ENCODE measurements at places on chromosomes 3 and 15.

GRCh38 chr3:51860703-51861665 lies at the start of gene IQCF2:
Gene IQCF2 (plus strand): TSS chr3:51861615. CDS start chr3:51861667, 52 bp downstream.
- DNase-seq = no peak

- no peak for DNase-seq
Observed at GRCh38 chr3:97409612-97410011, 354.9 kb upstream of the ARL6 start.

GRCh38 chr15:25797511-25797935 lies 65.6 kb downstream of the ATP10A start:
- DNase-seq = no peak

GRCh38 chr3:183161552-183162336 lies 790 bp downstream of the LAMP3 start:
- no peak for DNase-seq

- no peak for DNase-seq
Observed at GRCh38 chr3:99559196-99559595, 79.2 kb upstream of the COL8A1 start.

GRCh38 chr3:141482245-141482922 lies 4.4 kb upstream of the RASA2 start:
- DNase-seq = no peak

DNA sequence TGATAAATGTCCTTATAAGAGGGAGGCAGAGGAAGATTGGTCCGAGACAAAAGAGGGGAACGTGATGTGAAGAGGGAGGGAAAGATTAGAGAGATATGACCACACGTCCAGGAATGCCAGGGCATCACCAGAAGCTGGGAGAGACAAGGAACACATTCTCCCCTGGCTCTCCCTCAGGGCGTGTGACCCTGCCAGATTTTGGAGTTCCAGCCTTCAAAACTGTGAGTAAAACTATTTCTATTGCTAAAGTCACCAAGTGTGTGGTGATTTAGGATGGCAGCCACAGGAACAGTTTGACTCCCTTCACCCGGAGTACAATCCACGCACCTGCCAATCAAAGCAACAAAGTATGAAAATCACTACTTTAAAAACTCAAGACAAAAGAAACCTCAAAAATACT lies 32.1 kb upstream of the TJP1 start:
- DNase-seq = no peak

DNA sequence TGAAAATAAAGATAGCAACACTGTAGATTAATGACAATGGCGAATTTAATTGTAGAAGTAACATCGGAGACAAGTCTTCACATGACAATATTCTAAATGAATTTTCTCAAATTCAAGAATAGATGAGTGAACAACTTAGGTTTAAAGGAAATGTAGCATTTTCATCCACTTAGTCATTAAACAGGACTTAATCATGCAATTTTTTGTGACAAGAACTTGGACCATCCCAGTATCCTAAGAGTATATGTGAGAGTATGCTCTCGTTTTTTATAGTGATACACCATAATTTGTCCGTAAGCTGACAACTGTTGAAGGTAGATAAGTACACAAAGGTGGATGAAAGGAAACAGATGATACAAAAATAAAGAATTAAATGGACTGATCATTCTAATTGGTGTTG lies 81.5 kb downstream of the DLG1 start:
- DNase-seq = no peak

DNA sequence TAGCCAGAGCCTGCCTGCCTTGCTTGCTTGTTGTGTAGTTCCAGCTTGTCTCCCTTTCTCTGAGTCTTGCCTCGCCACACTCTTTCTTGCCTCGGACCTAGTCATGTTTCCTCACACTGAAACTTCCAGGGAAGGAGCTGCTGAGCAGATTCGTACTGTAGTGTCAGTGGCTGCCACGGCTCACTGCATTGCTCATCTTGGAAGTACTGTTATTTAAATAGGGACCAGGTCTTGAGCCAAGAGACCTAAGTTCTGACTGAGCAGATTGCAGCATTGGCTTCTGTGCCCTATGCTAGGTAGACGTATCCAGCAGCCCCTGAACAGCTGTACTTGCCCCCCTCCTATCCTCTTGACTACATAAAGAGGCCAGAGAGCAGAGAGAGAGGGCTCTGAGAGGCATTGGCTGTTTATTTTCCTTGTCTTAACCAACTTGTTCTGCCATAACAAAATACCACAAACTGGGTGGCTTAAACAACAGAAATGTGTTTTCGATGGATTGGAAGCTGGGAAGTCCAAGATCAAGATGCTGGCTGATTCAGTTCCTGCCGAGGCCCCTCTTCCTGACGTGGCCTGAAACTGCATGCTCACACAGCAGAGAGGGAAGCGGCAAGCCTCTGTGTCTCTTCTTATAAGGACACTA lies 5.8 kb upstream of the RARRES1 start:
- no peak for DNase-seq

DNA sequence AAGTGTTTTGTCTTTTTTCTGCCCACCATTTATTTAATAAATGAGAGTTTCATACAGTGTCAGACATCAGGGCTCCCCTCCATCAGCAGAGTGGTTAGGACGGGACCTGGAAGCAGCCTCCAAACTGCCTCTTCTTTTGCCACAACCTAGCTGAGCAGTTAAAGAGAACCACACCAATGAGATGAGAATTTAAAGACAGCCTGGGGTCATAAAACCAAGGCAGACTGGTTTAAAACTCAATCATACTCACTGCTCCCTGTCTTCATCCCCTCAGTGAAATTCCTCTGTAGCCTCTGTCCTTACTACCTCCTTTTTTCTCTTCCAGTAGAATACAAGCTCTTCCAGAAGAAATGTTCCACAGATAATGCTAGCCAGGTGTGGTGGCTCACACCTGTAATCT lies 78.7 kb downstream of the WWTR1 start:
- DNase-seq = no peak

GRCh38 chr15:58932710-58933280 lies 684 bp downstream of the SLTM start:
- DNase-seq = no peak

DNA sequence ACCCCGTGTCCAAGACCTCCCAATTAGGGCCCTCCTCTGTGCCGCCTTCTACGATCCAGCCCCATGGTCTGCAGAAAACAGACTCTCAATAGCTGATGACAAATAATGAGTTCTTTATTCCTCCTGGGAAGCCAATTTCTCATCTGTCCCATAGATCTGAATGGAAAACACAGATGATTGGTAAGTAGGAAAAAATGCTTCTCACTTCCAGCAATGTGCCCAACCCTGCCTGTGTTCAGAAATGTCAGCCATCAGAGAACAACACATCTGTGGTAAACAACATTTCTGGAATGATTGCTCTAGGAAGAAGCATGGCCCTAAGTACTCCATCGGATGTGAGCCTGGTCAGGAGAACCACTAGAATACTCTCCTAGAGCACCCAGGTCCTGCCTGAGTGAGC lies 240.5 kb upstream of the HES1 start:
- DNase-seq = no peak

- DNase-seq = no peak
Observed at GRCh38 chr3:59143447-59143846, 93.6 kb upstream of the CFAP20DC start.

DNA sequence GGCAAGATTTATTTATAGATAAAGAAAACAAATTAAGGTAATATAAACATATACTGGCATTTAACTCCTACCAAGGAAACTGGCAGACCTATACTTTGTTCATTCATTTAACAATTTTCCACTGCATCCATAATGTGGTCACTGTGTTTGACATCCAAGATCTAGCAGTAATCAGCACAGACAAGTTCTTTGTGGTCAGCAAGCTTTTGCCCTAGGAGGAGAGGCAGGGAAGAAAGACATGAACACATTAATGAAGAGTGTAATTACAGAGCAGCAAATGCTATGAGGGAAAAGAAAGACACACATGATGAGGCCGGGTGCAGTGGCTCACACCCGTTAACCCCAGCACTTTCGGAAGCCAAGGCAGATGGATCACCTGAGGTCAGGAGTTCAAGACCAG lies 34.4 kb downstream of the SUCLG2 start:
- DNase-seq = no peak

DNA sequence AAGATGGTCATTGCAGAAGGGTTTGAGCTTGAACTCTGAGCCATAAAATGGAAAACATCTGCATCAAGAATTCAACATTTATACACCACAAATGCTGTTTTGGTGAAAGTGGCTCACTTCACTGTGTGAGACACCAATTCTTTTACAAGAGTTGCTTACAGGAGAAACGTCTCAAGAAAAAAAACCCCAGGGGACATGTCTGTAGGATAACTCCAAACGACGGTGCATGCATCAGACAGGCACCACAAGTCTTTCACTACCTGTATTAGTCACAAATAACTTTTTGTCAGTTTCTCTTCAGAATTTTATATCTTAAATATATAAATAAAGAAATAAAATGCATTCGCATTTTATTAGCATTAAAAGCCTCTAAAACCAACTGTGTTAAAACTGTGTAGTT lies 164.3 kb downstream of the EFHB start:
- DNase-seq = no peak

DNA sequence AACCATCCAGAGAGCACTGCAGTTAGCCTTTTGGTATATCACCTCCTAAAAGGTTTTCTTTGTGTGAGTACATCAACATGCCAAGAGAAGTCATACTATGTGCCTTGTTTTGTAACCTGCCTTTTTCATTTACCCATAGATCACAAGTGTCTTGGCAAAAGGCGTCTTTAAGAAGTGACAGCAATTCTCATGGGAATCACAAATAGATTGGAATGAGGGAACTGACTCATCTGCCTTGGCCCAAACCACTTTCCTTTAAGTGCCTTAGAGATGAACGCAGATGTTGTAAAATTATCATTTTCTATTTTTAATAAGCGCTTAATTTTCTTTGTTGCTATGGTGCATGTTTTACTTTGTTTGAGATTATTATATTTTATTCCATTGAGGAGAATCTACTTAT lies 20.7 kb upstream of the POMGNT2 start:
- DNase-seq = no peak

- no peak for DNase-seq
Observed at GRCh38 chr3:54772051-54772450, 155.8 kb downstream of the LRTM1 start.

DNA sequence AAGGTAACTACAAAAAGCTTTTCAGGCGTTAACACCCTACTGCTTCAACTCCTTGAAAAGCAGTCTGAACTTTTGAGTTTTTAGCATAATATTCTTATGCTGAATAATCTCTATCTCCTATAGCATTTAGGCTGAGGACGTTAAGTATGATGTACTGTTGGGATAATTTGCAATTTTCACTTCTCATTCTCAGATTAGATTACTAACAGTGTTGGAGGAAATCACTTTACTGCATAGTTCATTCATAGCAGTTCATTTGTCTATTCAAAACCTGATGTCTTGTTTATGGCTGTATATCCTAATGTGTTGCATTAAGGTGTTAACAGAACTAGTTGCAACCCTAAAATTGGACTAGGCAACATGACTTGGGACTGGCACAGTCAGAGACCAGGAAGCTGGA lies 983.1 kb downstream of the FHIT start:
- DNase-seq = no peak

DNA sequence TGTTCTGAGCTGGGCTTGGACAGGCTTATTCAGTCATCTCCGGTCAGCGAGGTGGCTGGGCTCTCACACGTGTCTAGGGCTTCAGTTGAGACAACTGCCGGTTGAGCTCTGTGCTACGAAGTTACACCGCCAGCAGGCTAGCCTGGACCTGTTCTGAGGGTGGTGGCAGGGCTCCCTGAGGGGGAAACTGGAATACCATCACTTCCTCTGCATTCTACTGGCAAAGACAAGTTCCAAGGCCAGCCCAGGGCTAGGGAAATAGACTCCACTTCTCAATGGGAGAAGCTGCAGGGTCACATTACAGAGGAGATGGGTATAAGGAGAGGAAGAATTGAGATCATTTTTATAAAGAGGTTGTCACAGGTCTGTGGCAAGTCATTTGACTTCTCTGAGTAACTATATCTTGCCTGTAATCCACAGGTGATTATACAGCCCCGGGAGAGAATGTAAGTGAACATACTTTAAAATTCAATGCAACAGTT lies 106.8 kb upstream of the IL12A start:
- DNase-seq = no peak

DNA sequence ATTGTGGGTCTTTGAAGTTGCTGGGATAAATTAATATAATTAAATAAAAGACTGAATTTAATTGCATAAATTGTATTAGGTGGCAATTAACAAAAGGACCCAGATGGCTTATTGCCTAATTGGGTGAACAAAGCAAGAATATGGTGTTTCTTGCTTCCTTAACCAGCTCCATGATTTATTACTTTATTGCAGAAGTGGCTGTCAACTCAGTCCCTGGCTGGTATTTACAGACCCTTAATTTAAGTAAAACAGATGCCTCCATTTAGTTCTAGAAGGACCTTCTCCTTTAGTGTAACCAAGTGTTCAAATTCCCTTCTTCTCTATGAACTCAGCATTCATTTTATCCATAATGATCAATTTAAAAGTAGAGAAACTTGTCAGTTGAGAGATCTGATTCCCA lies 35.1 kb downstream of the DPH3 start:
- no peak for DNase-seq

DNA sequence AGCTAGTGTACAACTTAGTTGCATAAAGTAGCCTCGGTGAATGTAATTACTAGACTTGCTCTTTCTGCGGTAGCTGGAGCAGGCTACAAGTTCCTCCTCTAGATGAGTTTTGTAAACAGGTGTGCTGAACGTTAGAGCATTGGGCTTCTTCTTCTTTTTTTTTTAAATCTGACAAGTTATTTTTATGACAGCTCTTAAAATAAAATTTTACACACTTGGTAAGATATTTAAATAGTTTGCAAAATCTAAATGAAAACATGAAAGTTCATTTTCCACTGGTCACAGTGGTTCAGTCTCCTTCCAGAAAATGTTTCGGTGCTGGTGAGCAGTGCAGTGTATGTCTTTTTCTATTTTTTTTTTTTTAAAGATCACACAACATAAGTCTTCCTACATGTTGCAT lies 3.0 kb downstream of the CCR9 start:
- DNase-seq = no peak

GRCh38 chr15:67080900-67081431 lies 15.6 kb downstream of the SMAD3 start:
- DNase-seq = no peak

- DNase-seq = no peak
Observed at GRCh38 chr3:56042326-56042951, 425.8 kb downstream of the ERC2 start.

DNA sequence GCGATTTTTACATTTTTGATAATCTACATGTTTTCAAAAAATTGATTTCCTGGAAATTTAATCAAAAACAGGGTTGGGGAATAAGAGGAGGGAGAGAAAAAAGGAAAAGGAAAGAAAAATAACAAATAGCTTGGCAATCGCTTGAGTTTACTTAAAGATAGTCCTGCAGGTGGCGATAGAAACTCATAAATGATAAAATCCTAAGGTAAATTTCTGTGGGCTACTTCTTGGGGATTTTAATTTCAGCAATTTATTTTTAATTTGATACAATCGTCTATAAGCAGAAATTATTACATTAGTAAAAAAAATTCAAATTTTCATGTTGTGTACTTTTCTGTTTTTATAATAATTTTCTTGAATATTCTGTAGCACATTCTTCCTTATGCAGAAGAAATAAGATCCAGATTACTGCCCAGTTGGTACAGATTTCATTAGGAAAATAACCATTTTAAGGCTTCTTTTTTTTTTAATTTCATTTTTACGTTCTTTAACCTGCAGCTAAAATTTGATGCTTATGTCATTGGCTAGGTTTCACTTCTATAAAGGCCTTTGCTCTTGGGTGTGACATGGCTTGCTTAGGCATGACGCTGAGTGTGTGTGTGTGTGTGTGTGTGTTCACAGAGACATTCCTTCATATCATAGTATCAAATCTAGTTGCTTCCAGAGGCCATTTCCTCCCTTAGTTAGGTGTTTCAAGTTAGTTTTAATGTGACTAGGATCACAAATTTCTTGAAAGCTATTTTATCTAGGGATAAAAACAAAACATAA lies 181.8 kb downstream of the MCTP2 start:
- DNase-seq = no peak

- DNase-seq = no peak
Observed at GRCh38 chr15:90915808-90916440, 12.8 kb downstream of the MAN2A2 start.

Data from stimulated activated CD8-positive, alpha-beta memory T cell treated with anti-CD3 and anti-CD28 coated beads, Interleukin-4, amount 100 ng/mL, for 1 hour (primary cell).